ENCODE measurements at places on chromosomes 7 and 10.

- no peak for DNase-seq
These were observed 112.1 kb downstream of the LMBR1 start for GRCh38 chr7:156780724-156781455.

GRCh38 chr10:126123466-126123865, 227.1 kb downstream of the FANK1 start:
- no peak for DNase-seq

GRCh38 chr7:94449151-94449725, 54.5 kb downstream of the COL1A2 start:
- peak; percentile 28 for DNase-seq

- no peak for DNase-seq
These were observed 82.7 kb upstream of the SAMD8 start for GRCh38 chr10:75028748-75029147.

DNA sequence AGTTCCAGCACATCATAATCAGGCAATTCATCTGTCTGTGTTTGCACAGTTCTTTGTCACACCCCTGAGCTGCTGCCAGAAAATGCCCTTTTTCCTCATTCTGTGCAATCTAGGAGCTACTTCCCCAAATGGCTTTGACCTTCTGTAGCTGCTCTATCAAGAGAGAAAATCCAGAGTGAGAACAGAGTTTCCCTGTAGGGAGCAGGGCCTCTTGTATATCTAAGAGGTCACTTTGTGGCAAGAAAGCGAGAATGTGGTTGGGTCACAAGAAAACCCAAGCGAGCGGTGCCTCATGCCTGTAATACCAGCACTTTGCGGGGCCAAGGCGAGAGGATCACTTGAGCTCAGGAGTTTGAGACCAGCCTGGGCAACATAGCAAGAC, 24.3 kb downstream of the SLC29A3 start:
- DNase-seq: no peak

GRCh38 chr10:19816411-19817230, at the start of gene PLXDC2:
PLXDC2 (plus strand) TSS chr10:19816432.
- DNase-seq: no peak

GRCh38 chr7:28784171-28784902, 173.8 kb downstream of the TRIL start:
- DNase-seq: peak; percentile 26

GRCh38 chr10:77721815-77722214, 84.2 kb upstream of the KCNMA1 start:
- no peak for DNase-seq

DNA sequence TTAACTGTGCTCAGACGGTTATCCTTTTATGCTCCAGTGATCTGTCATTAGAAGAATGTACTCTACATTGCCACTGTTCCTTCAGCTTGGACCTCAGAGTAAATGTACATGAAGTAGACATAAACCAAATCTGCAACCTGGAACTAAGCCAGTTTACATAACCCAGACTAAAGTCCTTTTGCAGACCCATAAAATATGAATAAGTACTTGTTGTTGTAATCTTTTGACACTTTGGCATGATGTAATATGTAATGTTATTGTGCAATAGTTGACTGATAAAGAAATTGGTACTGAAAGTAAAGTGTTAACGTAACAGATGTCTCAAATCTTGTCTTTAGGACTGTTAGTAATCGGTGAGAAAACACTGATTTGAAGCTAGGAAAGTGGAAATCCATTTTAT, 115.8 kb upstream of the SORCS1 start:
- no peak for DNase-seq

GRCh38 chr7:55271661-55272060, 93.5 kb upstream of the LANCL2 start:
- no peak for DNase-seq

DNA sequence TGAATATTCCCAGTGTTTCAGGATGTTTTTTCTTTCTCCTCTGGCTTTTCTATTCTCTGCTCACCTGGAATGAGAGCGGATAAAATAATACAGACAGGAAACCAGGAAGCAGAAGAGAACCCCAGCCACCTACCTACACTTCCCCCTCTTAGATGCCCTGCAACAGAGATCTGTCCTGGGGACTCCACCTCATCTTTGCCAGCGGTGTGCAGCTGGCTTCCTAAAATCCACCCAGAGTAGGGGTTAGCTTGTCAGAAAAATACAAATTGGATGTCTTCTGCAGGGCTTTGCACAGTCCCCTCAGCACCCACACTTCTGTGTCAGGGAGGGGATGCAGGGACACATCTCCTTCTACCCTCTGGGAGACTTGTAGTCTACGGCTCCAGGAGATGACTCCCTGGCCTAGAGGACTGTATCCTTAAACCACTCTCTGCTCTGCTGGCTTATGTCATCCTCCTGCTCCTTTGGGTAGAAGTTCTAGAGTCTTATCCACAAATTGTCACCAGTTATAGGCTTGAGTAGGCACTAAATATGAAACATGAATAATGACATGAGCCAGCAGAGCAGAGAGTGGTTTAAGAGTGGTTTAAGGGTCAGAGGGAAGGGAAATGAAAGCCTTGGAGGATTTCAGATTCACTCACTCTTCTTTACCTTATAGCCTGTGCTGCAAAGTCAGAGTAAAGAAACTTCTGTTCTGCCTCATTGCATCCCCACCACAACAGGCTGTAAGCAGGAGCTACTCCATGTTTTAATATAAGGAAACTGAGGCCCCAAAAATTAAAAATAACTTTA, 749.4 kb downstream of the AUTS2 start:
- DNase-seq: no peak

- DNase-seq: no peak
These were observed 240.5 kb upstream of the PRSS58 start for GRCh38 chr7:142498364-142498763.

DNA sequence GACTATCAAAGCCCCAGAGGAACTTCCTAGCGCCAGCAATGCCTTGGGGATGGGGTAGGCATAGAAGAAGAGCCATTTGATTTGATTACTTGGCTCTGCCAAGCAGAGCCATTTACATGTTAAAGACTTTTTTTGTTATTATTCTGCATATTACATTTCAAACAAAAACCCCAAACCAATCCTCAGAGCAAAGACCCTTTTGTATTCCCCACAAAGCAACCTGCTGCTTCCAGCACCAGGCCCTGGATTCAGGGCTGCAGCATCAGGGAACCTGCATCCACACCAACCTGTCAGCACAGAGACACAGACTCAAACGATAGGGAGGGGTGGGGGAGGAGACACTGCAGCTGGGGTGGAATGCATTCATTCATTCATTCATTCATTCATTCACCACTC, 73.2 kb downstream of the GRID1 start:
- DNase-seq: no peak

DNA sequence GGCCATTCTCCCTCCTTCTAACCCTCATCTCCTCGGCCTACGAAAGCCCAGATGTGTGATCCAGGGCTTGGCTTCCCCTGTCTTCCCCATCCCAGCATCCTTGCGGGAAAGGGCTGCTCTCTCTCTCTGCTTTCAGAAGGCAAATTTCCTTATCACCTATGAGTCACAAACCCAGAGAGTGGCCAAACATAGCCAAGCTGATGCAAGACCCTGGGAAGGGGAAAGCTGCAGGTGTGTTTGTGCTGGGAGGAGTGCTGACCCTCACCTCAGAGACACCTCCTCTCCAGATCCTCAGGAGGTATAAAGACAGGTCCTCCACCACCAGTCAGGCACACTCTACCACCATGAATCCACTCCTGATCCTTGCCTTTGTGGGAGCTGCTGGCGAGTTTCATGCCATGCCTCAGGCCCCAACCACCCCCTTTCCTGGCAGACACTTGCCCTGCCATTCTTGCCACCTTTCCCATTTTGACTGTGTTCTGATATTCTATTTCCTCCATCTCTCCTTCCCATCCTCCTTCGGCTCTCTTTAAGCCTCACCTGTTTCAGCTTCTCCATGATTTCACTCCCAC, 10.6 kb upstream of the PRSS2 start:
- DNase-seq: no peak

GRCh38 chr10:116637830-116638229, 17.1 kb downstream of the PNLIPRP2 start:
- DNase-seq: peak; percentile 81

- no peak for DNase-seq
These were observed 244.6 kb downstream of the POLR1F start for GRCh38 chr7:19464241-19464640.

DNA sequence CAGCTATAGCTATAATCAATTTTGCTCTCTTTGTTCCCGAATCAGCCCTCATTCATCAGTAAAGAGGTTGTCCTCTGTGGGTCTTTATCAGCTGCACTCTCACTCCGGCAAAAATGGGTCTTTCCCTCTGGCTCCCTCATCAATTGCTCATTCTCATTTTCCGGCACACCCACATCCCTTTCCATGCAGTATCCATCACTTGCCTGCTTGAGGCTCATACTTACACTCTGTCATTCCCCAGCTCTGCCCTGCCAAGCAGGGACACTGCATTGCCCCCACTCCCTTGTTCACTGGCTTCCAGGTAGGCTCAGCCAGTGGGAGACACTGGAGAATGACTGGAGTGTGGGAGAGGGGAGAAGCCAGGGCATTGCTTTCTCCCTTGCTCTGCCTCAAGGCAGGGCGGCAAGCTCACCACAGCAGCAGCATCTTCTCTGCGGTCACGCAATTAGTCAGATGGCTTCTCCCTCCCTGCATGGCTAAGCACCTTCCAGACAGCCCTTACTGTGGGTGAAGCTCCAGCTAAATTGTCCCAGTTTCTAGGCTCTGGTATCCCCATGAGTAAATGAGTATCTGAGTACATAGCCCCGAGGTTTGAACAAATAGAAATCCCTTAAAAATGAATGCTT, 470.7 kb upstream of the LRRN3 start:
- no peak for DNase-seq

- no peak for DNase-seq
These were observed 216.8 kb downstream of the SNX10 start for GRCh38 chr7:26508481-26508880.

- peak; percentile 68 for DNase-seq
These were observed 600.4 kb downstream of the KCNMA1 start for GRCh38 chr10:77036993-77037734.

DNA sequence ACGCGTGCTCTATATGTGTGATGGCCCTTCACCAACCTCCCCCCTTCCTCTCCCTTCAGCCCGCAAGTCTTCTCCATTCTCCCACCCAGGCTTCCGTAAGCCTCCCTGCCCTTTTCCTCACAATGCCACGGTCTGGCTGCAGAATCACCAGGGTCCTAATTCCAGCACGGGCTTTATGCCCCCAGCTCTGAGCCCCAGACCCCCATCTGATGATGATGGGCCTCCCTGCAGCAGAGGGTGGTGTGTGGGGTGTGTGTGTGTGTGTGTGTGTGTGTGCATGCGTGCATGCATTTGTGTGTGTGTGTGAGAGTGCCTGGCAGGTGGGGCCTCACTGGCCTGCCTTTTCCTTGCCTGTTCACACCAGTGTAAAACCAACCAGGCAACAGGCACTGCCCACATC, 109.9 kb downstream of the OAT start:
- no peak for DNase-seq

DNA sequence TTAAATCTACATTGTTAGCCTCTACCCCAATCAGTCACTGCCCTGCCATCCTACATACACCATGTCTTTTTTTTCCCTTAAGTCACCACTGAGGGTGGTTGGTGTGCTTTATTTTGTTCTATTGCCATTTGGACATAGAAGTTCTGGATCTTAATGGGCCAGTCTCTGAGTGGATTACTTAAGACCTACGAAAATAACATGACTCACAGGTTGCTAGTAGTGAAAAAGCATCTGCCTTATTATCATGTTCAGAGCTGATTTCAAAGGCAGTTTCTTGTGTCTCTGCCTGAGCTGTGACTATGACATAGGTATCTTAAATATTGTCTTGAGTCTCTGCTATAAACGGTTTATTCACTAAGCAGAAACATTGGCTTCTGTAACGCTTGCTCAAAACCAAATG, 410.8 kb downstream of the MDFIC start:
- no peak for DNase-seq

DNA sequence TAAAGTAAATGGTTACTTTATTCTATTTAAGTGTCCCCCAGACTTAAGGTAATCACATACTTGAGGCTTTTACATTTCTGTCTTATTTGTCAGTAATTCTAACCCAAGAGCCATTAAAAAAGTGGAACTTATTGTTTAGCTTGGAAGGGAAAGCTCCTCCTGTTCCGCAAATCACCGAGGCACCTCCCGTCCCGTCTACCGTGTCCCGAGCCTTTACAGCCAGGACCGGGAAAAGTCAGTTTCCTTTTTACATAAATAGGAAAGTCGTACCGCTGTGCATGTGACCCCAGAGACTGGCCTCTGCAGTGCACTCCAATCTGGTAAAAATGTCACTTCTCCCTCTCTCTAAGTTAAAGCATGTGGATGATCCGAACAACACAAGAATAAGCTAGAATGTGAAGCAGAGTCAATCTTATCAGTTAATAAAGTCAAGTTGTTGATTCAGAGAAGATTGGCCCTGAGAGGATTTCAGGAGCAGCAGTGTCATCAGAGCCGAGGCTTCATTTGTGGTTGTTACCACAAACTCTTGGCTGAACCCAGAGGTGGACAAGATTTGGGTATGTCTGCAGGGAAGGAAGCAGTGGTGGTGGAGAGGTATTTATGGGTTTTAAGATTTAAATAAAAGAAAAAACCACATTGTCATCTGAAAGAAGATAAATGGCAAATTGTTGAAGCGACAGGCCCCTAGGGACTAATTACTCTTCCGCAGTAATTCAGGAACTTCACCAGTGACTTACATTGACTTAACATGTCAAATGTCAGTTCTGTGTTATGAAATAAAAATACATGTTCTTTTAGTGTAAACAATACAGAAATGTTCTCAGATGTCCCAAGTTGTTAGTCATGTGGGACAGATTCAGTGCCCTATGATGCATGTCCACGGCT, 316.6 kb upstream of the ZNF32 start:
- DNase-seq: no peak

- peak; percentile 87 for DNase-seq
These were observed 219.9 kb downstream of the TCF7L2 start for GRCh38 chr10:113169853-113170460.

DNA sequence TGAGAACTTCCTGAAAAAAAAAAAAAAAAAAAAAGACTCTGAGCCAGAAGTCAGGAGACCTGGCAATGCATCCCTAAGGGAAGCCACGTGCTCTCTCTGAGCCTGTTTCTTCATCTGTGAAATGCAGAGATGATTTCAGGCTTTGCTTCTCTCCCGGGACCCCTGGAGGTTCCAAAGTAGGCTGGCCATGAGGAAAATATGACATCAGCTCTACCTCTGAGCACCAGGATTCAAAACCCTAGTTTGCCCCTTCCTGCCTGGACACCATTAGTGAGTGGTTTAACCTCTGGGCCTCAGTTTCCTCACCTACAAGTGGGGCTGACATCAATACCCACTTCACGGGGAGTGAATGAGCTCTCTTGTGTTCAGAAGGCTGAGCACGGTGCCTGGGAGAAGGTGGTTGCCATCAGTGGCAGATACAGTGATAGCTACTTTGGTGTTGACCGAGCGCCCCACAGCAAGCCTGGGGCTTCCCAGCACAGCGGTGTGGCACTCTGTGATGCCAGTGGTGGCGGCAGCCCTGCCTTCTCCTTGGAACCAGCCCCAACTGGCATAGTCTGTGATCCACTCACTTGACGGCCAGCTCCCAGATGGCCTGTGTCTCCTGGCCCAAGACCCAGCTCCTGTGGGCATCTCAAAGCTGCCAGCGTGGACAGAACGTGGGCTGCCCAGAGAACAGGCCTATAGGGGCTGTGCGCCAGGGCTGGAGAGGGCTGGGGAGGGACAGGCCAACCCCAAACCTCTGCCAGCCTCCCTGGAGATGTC, 153.1 kb upstream of the UNC5B start:
- no peak for DNase-seq
